ENCODE measurements at places on chromosomes 7 and 10.

- DNase-seq, result no peak
Measured at GRCh38 chr10:116147147-116147905, 125.7 kb downstream of the GFRA1 start.

GRCh38 chr10:7480742-7481367 lies 70.0 kb upstream of the SFMBT2 start:
- DNase-seq, result no peak

- DNase-seq, result no peak
Measured at GRCh38 chr10:10326116-10326515, 691.6 kb upstream of the CELF2 start.

GRCh38 chr7:69613846-69614245 lies 15.6 kb downstream of the AUTS2 start:
- DNase-seq, result no peak

- DNase-seq, result no peak
Measured at GRCh38 chr7:106058928-106059324, 53.2 kb downstream of the SYPL1 start.

- no peak for DNase-seq
Measured at GRCh38 chr7:35694161-35694783, 663 bp downstream of the HERPUD2 start.

DNA sequence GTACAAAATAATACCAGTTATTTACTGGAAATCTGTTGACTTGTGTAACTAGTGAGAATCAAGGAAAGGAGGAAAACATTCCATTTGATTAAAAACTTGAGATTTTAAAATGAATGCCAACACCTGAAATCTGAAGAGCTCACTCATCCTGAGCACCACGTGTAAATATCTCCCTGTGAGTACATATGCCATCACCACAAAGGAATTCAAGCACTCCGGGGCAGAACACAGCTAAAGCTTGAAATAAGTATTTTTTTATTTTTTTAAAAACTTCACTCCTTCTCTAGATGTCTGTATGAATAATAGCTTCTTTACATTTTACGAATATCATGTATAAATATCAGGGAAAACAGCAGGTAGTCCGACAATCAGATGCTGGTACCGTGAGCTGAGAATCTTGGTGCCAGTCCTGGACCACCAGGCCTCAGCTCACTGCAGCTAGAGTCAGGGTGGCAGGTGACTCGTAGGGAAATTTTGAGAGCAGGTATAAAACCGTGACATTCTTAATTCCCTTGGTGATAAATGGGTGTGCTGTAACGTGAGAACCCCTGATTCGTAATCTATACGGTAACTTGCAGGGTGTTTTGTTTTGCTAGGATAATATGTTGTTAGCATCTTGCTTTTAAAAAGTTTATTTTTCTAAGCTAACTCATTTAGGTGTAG lies 12.7 kb downstream of the LMTK2 start:
- DNase-seq, result no peak

DNA sequence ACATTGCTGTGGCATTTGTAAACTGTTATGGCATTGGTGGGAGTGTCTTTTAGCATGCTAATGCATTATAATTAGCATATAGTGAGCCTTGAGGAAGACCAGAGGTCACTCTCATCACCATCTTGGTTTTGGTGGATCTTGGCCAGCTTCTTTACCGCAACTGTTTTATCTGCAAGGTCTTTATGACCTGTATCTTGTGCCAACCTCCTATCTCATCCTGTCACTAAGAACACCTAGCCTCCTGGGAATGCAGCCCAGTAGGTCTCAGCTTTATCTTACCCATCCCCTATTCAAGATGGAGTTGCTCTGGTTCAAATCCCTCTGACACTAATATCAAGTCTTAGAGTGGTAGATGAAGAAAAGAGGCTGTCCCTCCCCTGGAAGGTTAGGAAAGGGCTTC lies 506.2 kb downstream of the GALNT17 start:
- DNase-seq, result no peak

GRCh38 chr10:71726580-71727104 lies 7.1 kb upstream of the C10orf105 start:
- peak; percentile 51 for DNase-seq

Data from activated T-cell treated with anti-CD3 and anti-CD28 coated beads for 24 hours (primary cell).